ENCODE measurements at places on chromosomes 12 and 14.

DNA sequence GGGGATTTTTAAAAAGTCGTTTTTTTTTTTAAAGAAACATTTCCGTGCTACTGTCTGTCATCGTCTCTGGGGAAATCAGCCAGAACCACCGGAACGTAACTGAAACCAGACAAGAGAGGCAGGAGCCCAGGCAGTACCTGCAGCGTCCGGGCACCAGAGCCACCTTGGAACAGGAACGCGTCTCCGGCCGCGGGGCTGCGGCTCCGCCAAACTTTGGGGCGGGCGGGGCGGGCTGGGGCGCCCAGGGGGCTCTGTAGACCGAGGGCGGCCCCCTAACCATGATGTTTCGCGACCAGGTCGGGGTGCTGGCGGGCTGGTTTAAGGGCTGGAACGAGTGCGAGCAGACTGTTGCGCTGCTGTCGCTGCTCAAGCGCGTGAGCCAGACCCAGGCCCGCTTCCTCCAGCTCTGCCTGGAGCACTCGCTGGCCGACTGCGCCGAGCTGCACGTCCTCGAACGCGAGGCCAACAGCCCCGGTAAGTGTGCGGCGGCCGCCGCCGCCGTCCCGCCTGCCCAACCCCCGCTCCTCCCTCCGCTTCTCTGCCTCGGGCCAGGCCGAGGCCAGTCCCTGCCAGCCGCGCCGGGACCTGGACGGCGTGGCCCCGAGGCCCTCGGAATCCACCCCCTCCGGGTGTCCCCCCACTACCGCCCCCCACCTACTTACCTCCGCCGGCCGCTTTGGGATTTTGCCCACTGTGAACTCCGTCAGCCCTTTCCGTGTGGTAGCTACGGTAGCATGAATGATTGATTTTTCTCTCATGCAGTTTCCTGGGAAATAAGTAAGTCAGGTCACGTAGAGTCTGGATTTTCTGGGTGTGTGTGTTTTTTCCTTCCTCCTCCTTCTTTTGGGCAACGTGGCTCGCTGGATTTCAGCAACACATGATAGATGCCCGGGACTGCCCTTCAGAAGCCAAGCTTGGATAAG, 972 bp downstream of the SAMD4A start:
- DNase-seq, result no peak

DNA sequence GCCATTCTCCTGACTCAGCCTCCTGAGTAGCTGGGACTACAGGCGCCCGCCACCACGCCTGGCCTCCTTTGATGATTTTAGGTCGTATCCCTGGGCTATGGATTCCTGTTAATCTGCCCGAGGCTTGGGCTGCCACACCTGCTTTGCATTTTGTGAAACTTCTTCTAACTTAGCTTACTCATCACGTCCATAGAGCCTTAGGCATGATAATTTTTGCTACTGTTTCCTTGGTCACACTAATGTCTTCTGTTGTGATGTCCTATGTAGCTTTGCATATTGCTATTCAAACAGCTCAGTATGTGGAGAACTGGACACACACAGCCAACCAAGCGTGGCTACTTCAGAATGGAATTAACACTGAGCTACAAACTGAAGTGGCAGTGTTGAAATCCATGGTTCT, 47.5 kb upstream of the DDX11 start:
- DNase-seq, result no peak

DNA sequence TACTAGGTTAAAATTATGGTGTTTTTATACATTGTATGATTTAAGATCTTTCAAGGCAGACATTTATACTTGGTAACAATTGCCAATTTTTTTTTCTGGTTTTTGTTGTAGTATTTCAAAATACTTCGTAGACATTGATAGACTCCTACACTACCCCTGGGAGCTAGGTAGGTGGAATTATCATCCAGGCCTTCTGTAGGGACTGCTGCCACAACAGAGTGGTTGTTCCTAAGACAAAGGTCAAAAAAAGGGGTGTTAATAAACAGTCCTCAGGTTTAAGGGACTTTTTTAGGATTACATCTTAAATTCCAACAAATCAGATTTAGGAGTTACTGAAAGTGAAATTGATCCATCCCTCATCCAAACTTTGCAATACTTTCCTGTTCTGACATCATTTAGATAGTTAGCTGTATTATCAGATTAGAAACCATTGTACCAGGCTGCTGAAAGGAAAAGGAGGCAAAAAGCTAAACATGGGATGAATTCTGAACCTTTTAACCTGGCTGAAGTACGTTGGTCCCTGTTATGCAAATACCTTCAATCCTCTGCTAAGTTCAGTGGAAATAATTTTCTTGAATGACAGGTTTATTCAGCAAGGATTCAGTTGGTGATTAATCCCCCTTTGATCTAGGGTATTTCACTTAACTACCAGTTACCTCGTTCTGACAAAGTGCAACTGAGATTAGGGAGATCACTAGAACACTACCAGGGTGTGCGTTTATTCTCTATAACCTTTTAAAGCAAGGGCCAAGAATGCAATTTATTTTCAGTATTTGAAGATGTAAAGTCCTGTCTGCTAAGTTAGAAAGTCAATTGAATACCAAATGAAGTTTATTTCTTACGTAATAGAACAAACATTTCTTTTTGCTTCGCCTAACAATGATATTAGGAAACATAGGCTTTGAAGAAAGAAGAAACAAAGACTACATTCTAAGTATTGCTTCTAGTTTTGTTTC, 23.2 kb downstream of the AP5M1 start:
- no peak for DNase-seq

DNA sequence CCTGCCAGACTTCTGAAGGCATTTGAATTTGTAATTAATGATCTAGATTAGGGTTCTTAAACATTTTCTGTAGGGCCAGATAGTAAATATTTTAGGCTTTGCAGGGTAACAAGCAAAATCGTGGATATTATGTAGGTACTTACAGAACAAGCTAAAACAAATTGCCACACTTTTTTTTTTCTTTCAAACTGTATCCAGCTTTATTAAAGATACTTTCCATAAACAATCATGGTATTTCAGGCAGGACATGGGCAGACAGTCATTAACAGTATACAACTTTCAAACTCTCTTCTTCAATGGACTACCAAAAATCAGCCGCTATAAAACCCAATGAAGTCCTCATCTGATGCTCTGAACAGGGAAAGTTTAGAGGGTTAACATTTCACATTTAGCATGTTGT, 9.6 kb downstream of the TRMT5 start:
- DNase-seq, result no peak

DNA sequence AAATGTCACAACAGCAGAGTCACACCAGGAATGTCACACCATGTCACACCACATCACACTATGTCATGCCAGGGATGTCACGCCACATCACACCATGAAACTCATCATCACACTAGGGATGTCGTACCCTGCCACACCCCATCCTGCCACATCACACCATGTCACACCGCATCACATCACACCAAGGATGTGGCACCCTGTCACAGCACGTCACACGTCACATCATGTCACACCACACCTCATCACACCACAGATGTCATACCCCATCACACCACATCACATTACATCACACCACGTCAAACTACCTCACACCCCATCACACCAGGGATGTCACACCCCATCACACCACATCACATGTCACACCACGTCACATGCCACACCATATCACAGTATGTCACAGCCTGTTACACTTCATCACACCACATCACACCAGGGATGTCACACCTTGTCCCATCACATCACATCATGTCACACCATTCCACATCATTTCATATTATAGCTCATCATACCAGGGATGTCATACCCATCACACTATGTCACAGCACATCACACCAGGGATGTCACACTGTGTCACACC, 90.9 kb downstream of the TMEM121 start:
- DNase-seq, result no peak

DNA sequence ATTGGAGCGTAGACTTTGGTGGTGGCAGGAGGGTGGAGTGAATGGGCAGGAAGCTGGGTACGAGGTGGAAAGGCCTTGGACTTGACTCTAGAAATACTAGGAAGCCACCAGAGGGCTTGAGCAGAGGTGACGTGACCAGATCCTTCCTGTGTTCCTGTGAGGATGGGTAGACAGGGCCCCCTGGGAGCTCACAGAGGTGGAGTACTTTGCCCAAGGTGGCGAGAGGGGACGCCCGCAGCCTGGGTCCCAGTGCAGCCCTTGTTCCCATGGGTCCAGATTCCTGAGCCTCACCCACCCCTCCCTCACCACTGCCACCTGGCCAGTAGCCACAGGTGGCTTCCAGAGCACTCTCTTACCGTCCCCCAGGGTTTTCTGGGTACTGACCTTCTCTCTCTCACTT, 89.8 kb downstream of the KIF26A start:
- no peak for DNase-seq

- no peak for DNase-seq
Observed at GRCh38 chr12:68878846-68879245, 54.1 kb downstream of the CPM start.

DNA sequence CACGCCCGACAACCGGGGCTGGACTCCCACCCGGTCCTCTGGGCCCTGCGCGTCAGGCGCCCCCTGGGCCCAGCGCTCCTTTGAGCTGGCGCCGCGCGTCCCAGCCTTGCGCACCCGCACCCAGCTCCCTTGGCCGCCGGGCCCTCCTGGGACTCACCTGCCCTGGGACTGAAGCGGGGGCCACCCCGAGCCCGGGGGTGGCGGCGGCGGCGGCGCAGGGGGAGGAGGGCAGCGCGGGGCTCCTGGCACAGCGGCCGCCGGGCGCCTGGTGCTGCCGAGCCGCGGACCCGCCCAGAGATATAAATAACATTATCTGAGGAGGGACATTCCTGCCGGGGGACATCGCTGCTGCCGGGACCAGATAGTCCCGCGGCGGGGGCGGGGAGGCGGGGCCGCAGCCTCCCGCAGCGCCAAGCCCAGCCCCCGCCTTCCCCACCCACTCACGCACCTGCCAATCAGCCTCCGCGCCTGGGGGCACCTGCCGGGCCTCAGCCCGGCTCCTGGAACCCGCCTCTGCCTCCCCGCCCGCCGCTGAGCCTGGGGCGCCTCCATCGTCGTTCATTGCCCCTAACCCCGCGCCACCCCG, at the start of gene SPTB:
Gene SPTB, minus strand, starts transcription at position 273 of the 586 bp plus-strand sequence. CDS start 56,813 bp downstream, outside the sequence.
- peak; percentile 33 for DNase-seq

- no peak for DNase-seq
Observed at GRCh38 chr12:62724947-62725451, 210.0 kb downstream of the PPM1H start.

DNA sequence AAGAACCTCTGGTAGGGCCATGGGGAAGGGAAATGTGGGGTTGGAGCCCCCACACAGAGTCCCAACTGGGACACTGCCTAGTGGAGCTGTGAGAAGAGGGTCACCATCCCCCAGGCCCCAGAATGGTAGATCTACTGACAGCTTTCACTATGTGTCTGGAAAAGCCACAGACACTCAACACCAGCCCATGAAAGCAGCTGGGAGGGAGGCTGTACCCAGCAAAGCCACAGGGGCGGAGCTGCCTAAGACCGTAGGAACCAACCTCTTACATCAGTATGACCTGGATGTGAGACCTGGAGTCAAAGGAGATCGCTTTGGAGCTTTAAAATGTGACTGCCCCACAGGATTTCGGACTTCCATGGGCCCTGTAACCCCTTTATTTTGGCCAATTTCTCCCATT, 97.8 kb downstream of the HMGA2 start:
- DNase-seq, result no peak

GRCh38 chr12:52050116-52050757, 1.0 kb upstream of the NR4A1 start:
- DNase-seq, result no peak

- no peak for DNase-seq
Observed at GRCh38 chr14:45249856-45250575, 3.0 kb downstream of the MIS18BP1 start.

- no peak for DNase-seq
Observed at GRCh38 chr12:108240027-108240785, 98.9 kb downstream of the CMKLR1 start.

GRCh38 chr12:96752211-96752610, 154.8 kb upstream of the NEDD1 start:
- DNase-seq, result no peak

- DNase-seq, result no peak
Observed at GRCh38 chr14:90381011-90381786, 15.6 kb upstream of the CALM1 start.

DNA sequence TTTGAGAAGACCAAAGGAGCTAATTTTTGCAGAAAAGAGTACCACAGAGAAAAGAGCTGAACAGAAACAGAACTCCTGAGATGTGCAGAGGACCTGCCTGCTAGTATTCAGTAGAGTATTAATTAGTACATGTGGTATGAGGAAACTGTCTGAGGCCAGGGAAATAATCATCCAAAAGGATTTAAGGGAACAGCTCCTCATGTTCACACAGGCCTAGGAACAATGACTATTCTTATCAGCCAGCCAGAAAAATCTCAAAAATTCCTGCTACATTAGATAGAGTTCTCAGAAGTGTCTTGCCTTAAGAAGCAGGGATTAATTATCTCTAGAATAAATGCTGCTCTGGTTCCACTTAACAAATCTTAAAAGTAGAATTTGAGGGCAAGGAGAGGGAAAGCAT, 36.4 kb downstream of the PKP2 start:
- DNase-seq, result no peak

DNA sequence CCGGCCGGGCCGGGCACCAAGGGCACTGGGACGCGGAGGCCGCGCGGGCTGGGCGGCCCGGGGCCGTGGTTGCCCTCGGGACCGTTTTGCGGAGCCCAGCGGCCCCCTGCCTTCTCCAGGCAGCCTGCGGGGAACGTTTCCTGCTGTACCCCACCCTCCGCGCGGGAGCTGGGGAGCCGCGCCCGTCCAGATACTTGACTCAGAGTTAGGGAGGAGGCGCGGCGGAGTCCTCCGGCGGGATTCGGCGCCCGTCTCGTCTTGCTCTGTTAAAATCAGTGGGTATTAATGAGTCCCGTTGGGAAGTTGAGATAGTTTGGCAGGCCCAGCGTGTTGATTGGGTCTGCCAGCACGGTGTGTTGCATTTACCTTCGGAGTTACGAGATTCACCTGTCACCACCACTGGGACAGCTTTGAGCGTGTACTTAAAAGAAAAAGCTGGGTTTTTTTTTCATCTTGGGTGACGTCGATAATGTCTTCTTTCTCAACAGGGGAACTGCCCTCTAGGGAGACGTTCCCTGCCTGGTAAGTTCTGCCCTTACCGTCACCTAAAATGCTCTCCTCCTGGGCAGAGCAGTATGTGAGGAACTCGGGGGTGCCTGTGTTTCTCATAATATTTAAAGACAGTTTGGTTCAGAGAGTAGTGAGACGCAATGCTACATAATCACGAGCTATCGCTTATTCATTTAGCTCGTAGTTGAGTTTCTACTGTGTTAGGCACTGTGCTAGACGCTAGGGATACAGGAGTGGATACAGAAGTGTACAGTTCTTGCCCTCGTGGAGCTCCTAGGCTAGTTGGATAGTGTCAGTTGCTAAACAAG, 596 bp downstream of the DLST start:
- peak; percentile 15 for DNase-seq

DNA sequence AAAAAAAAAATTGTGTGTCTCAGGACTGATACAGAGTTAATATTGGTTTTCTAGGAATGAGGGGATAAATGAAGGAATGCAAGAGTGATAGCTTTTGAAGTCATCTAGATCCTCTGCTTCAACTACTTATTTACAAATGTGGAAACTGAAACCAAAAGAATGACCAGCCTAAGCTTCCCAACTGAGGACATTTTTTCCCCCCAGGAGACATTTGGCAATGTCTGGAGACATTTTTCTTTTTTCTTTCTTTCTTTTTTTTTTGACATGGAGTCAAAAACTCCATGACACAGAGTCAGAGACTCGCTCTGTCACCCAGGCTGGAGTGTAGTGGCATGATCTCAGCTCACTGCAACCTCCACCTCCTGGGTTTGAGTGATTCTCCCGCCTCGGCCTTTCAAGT, 15.3 kb downstream of the DLK1 start:
- DNase-seq, result no peak

- DNase-seq, result no peak
Observed at GRCh38 chr12:26396402-26396801, 201.0 kb downstream of the SSPN start.

GRCh38 chr12:54189198-54189539, 384 bp upstream of the SMUG1 start:
- no peak for DNase-seq

Data from stimulated activated CD8-positive, alpha-beta memory T cell treated with anti-CD3 and anti-CD28 coated beads, Interleukin-15, amount 100 ng/mL, for 1 hour (primary cell).